ENCODE measurements at places on chromosomes 4 and X.

GRCh38 chrX:17859609-17860178 is 1.4 kb downstream of the RAI2 start:
- H3K27ac ChIP-seq: no peak overlapping the region
- H3K4me3 ChIP-seq: peak overlapping the region; percentile 31
- no peaks in the 10 kb centered on the region for H3K4me1 ChIP-seq
- H3K36me3 ChIP-seq: no peaks in the 10 kb centered on the region

DNA sequence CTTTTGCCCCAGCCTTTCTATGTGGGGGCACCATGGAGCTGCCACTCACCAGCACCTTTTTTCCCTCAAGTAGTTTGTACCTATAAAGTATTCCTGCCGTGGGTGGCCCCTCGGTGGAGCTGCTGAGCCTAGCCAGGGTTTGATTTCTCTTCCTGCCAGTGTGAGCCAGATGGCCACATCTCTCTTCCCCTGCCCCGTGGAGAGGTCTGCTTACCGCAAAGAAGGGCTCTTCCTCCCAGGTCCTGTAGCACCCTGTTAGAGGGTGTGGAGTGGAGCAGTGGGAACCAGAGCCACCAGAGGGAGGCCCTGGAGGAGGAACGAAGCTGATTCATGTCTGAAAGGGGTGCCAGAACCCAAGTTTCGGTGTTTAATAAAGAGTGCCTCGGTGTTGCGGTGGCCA is 95.4 kb downstream of the PTTG2 start:
- H3K4me1 ChIP-seq: no peaks in the 10 kb centered on the region
- no peaks in the 10 kb centered on the region for H3K27me3 ChIP-seq
- H3K4me3 ChIP-seq: no peak overlapping the region
- H3K36me3 ChIP-seq: no peaks in the 10 kb centered on the region
- DNase-seq: no peak
- no peak overlapping the region for H3K27ac ChIP-seq

DNA sequence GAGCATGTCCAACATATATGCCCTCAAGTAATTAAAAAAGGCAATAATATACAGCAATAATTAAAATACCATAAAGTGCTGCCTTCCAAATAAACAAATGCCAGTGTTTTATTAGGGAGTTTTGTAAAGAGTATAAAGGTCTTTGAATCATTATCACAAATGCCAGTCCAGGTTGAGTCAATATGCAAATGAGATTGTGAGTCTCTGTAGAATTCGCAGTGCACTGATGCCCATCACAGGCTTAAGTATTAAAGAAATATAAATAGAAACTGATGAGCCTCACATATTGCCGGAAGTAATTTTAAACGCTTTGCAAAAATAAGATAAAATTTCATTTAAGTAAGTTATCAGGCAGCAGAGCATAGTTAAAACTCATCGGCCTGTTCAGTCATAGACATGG is 205.0 kb upstream of the TECRL start:
- H3K36me3 ChIP-seq: no peaks in the 10 kb centered on the region
- no peak overlapping the region for H3K4me3 ChIP-seq
- H3K27me3 ChIP-seq: no peaks in the 10 kb centered on the region
- H3K4me1 ChIP-seq: no peaks in the 10 kb centered on the region

DNA sequence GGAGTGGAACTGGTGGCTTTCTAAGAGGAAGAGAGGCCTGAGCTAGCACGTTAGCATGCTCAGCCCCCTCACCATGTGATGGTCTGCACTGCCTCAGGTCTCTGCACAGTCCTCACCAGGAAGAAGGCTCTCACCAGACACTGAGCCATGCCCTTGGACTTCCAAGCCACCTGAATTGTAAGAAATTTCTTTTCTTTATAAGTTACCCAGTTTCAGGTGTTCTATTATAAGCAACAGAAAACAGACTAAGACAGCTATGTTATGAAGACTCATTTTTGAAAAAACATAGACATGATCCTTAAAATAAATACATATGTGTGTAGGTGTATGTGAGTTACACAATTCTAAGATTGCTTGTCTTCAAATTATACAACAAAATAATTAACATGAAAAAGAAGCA is 74.7 kb downstream of the CEP44 start:
- no peaks in the 10 kb centered on the region for H3K36me3 ChIP-seq
- DNase-seq: no peak
- no peaks in the 10 kb centered on the region for H3K4me1 ChIP-seq
- no peak overlapping the region for H3K4me3 ChIP-seq
- no peaks in the 10 kb centered on the region for H3K27me3 ChIP-seq

DNA sequence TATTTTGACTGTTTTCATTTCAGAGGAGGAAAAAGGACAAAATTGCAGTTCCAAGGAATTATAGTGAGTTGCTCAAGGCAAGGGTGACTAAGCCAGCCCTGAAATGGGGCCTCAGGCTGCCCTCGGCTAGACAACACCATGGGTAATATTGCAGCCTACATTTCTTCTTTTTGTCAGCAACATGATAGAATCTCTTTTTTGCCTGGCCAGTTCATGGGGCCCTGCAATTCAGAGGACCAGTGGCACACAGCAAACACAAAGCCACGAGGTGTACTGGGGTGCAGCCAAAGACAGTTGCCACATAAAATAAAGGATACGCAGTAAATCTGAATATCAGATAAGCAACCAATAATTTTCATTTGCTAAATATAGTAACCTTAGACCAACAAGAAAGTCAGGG is 41.8 kb downstream of the RBM47 start:
- H3K4me1 ChIP-seq: no peaks in the 10 kb centered on the region
- H3K36me3 ChIP-seq: no peaks in the 10 kb centered on the region
- H3K4me3 ChIP-seq: no peak overlapping the region
- no peaks in the 10 kb centered on the region for H3K27me3 ChIP-seq

GRCh38 chr4:99405433-99406115 is 29.6 kb downstream of the ADH7 start:
- DNase-seq: peak; percentile 91
- no peaks in the 10 kb centered on the region for H3K36me3 ChIP-seq
- H3K4me1 ChIP-seq: peaks cover 10% of the 10 kb centered on the region
- no peaks in the 10 kb centered on the region for H3K27me3 ChIP-seq
- no peak overlapping the region for H3K4me3 ChIP-seq

DNA sequence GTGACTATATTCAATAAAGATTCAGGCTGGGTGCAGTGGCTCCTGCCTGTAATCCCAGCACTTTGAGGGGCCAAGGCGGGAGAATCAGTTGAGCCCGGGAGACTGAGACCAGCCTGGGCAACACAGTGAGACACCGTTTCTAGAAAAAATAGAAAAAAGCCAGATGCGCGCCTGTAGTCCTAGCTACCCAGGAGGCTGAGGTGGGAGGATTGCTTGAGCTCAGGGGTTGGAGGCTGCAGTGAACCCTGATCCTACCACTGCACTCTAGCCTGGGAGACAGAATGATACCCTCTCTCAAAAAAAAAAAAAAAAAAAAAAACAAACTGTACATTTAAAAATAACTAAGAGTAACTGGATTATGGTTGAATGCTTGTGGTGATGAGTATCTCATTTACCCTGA is 1.1 kb downstream of the NUDT6 start:
- no peaks in the 10 kb centered on the region for H3K4me1 ChIP-seq
- no peaks in the 10 kb centered on the region for H3K27me3 ChIP-seq
- no peak for DNase-seq
- H3K36me3 ChIP-seq: no peaks in the 10 kb centered on the region
- H3K4me3 ChIP-seq: peak overlapping the region; percentile 87
- no peak overlapping the region for H3K27ac ChIP-seq

GRCh38 chr4:185932491-185932890 is 120.5 kb upstream of the SORBS2 start:
- no peaks in the 10 kb centered on the region for H3K4me1 ChIP-seq
- no peaks in the 10 kb centered on the region for H3K36me3 ChIP-seq
- H3K4me3 ChIP-seq: no peak overlapping the region
- no peak overlapping the region for H3K27ac ChIP-seq
- no peaks in the 10 kb centered on the region for H3K27me3 ChIP-seq
- no peak for DNase-seq
